ENCODE measurements at places on chromosomes 3 and 15.

GRCh38 chr3:8962226-8962861 lies 928 bp downstream of the RAD18 start:
- DNase-seq, result no peak

DNA sequence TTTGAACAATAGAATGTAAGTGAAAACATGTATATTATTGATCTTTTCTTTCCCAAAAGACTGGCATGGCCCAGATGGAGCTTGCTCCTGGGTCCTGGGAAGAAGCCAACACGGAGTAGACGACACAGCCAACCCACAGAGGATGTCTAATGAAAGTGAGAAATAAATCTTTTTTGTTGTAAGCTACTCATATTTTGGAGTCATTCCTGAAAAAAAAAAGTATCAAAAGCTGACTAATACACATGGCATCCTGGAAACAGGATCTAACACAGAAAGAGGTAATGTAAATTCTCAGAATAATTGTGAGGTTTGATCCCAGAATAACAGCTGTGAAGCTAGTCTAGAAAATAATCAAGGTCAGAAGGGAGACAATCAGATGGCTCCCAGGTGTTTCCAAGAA lies 12.6 kb upstream of the FRMD5 start:
- DNase-seq, result no peak

- DNase-seq, result no peak
Observed at GRCh38 chr3:15199493-15200105, 6.4 kb upstream of the CAPN7 start.

GRCh38 chr3:46893146-46893748 lies 15.7 kb downstream of the PTH1R start:
- no peak for DNase-seq

DNA sequence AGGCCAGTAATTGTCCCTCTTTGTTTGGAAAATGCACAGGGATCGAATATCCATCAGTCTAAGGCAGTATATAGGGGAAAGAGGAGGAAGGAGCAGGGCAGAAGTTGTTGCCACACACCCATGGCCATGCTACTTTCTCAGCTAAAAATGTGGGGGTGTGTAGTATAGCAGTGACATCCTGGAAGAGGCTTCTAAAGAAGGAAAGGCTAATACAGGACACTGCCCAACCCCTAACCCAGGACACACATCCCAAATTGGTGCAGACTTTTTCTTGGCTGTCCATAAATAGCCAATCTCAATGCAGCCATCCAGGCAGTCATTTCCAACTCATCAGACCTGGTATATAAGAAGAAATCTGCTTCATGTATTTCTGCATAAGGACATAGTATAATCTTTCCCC lies 33.1 kb upstream of the LRRN1 start:
- DNase-seq, result no peak

GRCh38 chr3:168828536-168828935 lies 732.8 kb upstream of the GOLIM4 start:
- DNase-seq, result no peak

DNA sequence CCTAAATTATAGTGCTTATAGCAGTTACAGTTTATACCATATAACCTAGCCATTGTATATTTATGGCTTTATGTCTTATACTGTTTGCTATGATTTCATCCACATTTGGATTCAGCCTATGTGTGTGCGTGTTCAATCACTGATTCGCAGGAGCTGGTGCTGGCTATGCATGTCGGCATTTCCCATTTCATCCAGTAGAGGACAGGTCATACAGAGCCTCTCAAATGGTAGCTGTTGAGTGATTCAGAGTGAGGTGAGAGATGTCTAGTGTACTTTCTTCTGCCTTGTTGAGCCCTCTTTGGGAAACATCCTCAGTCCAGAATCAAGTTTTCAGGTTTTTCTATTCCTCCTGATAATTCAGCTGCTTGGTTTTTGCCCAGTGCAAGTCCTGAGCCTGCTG lies 76.1 kb downstream of the FRMD4B start:
- no peak for DNase-seq

DNA sequence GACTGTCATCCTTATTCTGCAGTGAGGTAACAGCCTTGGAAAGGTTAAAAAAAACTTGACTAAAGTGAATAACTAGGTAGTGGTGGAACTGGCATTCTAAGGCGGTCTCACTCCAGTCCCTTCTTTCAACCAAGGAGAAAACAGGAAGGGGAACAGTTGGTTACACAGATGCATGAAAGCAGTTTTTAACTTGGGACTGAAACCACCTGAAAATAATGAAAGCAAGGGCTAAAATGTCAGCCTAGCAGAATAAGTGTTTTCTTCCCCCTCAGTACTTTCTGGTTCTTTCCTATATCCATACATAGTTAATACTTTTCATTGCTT lies 748 bp upstream of the AVEN start:
- DNase-seq, result no peak

DNA sequence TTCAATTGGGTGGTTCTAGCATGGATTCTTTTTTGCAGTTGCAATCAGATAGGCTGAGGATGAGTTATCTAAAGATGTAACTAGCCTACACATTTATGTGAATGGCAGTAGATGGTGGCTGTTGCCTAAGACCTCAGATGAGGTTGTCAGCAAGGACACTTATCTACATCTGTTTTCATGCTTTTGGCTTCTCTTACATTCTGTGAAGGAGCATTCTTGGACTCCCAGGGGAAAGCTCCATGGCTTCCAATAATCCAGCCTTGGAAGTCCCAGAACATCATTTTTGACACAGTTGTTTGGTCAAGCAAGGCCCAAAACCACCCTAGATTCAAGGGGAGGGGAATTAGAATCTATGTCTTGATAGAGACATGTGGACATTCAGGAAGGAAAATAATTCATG lies 332.2 kb upstream of the RBMS3 start:
- DNase-seq, result no peak

GRCh38 chr15:73866881-73867410 lies 6.4 kb upstream of the TBC1D21 start:
- DNase-seq, result no peak

GRCh38 chr15:85059734-85060133 lies 78.1 kb downstream of the PDE8A start:
- DNase-seq, result no peak

DNA sequence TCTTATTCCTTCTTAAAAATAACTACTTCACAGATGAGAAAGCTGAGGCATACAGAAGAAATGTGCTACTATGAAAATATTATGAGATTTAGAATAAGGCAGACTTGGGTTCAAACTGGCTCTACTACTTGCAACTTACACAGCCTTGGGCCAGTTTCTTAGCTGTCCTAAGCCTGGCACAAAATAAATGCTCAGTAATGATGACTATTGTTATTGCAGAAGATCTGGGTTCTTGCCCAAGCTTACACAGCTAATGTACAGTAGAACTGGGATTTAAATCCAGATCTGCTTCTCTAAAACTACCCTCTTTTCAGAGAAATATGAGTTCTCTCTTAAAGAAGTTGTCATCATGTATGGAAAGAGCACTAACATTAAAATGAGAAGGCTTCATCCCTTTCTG lies 228.2 kb upstream of the TPRG1 start:
- no peak for DNase-seq

DNA sequence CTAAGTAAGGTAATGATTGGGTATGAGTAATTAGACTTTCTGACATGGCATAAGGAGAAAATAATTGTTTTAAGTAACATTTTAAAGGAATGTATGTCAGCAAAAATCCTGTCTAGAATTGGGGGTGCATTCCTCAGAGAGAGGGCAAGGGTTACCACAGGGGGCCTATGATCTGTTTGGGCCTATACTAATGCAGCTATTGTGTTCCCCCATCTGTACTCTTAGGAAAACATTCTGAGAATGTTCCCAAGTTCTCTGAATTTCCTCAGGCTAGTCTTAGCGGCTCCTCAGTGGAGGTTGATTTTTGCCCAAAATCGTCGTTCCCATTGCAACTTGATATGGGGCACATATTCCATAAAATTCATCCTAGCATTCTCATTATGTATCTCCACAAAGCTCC lies 1216.4 kb upstream of the GBE1 start:
- DNase-seq, result no peak

DNA sequence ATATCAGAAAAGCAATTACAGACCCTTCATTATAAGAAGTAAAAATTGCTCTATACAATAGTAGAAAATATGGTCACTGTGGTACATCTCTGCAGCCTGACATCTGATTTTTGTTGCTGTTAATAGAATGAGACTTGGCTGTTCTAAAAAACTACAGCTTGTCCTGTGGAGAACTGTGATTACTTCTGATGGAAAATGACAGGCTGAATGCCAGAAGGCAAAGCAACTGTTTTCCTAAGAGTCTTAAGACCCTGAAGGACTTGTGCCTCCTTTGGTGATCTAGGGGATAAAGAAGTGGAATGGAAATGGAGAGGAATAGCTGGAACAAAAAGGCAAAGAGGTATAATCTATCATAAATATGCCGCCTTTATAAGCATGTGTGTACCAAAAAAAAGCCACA lies 314.8 kb downstream of the BCHE start:
- no peak for DNase-seq

- DNase-seq, result no peak
Observed at GRCh38 chr15:78044407-78045155, 32.9 kb downstream of the TBC1D2B start.

DNA sequence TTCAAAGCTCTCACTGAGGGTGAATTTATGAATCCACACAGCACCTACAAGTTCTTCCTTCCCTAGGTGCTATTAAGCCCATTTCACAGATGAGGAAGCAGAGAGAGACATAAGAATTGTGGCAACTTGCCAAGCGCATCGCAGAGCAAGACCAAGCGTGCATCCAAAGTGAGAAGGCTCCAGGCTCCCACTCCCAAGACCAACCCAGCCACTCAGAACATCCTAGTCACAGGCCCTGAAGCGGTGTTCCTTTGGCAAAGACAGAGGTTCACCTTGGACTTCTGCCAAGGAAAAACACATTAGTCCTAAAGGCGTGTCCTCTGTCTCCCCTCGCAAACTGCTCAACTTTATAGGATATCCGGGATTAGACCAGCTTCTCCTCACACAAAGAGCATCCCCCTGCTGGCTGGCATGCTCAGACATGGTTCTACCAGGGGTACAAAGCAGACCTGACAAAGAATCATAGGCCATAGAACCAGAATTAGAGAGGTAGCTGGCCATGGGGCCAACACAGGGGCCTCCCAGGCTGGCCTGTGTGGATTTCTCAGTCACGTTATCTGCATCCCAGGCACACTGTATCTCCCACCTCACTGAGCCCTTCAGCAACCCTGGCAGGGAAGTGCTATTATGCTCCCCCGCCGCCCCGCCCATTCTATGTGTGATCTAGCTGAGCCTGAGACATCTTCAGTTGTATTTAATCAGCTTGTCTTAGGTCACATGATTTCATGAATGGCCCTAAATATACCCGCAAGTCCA lies 160.2 kb downstream of the FOXP1 start:
- DNase-seq, result no peak

- no peak for DNase-seq
Observed at GRCh38 chr15:57221134-57221533, 155.2 kb upstream of the CGNL1 start.

- no peak for DNase-seq
Observed at GRCh38 chr3:18246336-18247060, 178.6 kb downstream of the SATB1 start.

GRCh38 chr3:159919873-159920272 lies 68.8 kb upstream of the IL12A start:
- DNase-seq, result no peak

- no peak for DNase-seq
Observed at GRCh38 chr3:187944390-187945179, 199.3 kb upstream of the BCL6 start.

- DNase-seq, result peak; percentile 63
Observed at GRCh38 chr15:73965094-73965757, 26.9 kb downstream of the STOML1 start.

All from stimulated activated CD4-positive, alpha-beta T cell treated with anti-CD3 and anti-CD28 coated beads, TNF-alpha, amount 100 ng/mL, for 24 hours (primary cell).